M059J (cell line): ENCODE measurements at places on chromosomes 5 and 9.

DNA sequence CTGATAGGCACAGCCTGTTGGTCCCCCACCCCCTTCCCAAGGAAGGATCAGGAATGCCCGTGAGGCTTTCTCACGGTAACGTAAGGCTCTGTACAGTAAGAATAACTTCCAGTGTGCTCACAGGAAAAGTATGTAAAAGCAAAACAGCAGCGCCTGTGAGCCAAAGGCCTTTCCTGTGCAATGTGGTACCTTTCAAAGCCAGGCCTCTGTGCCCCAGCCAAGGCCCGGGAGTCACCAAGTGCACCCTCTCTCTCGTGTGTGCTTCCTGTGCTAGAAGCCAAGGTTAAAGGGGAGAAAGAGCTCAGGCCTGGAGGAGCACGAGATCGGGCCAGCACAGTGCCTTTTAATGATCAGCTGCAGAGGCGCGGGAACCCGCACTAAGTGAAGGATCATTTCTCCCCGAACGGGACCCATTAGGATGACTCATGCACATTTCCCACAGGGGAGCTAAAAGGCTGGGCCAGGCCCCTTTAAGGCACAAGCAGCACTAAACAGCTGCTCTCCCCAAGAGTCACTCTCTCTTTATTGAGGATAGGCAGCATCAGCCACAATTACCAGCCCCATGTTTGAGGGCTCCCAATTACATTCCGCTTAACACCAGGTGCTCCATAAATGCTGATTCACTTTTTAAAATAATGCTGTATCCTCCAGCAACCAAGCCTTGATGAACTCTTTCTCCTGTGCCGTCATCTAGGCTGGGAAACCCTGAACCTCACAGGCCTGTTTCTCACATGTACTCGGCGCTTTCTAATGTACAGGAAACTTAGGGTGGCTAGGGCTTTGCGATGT is 42.8 kb downstream of the SHB start:
- DNase-seq, result peak; percentile 98

GRCh38 chr5:93018461-93018860 is 562.6 kb downstream of the NR2F1-AS1 start:
- no peak for DNase-seq

- no peak for DNase-seq
Observed at GRCh38 chr9:214648-215493, at the start of gene DOCK8. Gene DOCK8 (plus strand): TSS chr9:214865. CDS start chr9:214977, 112 bp downstream.

GRCh38 chr5:2757563-2758351 is 6.3 kb upstream of the IRX2 start:
- peak; percentile 76 for DNase-seq
